ENCODE measurements at places on chromosomes 12 and 14.

- DNase-seq = no peak
These were observed 196.9 kb downstream of the ALG10 start for GRCh38 chr12:34219046-34219770.

DNA sequence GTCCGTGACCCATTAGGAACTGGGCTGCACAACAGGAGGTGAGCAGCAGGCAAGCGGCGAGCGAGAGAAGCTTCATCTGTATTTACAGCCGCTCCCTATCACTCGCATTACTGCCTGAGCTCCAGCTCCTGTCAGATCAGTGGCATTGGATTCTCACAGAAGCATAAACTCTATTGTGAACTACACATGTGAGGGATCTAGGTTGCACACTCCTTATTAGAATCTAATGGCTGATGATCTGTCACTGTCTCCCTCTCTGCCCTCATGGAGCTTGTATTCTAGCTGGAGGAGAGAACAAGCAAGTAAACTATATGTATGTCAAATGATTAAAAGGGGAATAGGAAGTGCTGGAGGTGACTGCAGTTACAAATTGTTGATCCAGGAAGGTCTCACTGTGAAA, 479.1 kb downstream of the EGLN3 start:
- DNase-seq = no peak

DNA sequence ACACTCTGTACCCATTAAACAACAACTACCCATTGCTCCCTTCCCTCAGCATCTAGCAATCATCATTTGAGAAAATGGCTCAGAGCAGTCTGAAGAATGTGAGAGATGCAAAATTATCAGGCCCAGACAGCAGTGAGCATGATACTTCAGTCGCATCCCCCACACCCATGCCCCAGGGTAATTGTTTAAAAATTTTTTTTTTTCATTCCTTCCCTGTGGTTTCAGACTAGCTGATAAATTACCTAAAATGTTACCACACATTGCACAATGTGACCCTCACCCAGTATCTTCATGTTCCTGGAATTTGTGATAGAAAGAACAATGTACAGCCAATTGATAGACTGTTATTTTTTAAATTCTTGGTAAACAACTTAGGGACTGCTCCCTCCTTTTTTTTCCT, 11.3 kb upstream of the USP15 start:
- DNase-seq = no peak

DNA sequence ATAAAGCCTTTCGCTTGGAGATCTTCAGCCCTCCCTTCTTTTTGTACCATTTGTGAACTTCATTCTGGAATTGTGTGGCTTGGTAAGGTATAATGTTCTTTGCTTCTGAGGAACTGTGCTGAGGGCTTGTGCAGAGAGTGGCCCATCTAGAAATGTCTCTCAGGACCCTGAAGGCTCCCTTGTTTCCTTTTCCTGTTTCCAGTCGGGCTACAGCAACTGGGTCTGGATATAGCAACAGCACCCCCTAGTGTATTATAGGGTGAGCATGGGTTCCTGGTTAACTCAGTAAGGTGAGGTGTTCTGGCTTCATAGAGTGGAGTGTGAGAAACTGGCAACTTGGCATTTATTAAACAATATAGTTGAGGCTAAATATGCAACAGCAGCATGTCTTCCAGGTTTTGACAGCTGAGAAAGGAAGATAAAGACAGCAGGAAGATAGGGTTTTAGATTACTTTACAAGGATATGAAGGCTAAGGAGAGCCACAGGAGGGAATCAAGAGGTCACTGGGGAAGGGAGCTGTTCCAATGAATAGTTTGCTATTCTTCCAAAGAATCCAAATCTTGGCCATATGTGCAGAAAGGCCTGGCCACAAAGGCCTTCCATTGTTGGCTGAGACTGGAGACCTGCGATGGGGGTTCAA, 49.1 kb upstream of the RNU6-8 start:
- DNase-seq = peak; percentile 22

- DNase-seq = no peak
These were observed 615.1 kb downstream of the TMEM121 start for GRCh38 chr14:106141242-106142220.

DNA sequence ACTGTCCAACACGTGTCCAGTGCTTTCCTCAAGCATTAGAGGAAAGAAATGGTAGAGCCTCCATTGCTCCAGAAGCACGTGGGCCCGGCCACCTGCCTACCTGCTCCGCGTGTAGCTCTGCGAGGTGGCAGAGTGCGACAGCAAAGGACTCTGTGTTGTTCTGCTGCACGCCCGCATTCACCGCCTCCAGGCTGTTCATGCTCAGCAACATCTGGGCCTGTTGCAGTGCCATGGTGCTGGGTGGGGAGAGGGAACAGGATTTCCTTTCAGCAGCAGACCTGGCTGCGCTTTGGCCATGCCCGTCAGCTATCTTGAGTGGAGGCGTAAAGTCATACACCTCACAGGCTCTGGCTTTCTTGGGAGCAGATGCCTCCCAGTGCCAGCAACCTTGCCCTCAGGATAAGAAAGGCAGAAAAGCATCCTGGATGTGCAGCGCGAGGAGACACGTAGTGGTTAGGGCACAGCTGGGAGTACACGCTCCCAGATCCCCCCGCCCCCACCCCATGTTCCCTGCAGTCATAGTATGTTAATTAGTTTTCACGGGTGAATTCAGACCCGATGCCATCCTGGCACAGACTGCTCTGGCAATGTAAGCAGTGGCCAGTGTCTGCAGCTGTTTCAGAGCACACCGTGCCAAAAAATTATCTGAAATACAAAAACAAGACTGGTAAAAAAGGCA, 25.1 kb downstream of the ANAPC5 start:
- DNase-seq = no peak

DNA sequence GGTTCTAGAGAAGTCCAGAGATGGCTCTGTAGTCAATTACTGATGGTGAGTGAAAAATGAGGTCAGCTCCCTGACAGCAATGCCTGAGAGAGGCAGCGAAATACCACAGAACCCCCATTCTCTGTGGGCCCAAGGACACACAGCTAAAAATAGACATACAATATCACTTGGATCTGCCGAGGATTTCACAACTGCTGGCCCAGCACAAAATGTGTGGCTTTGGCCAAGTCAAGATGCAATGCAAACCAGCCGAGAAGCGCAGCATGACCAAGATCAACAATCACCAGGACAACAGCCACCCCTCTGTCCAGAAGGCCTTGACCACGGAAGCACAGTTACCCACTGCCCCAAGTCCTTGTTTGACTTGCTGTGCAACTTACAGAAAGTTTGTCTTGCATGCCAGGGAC, 52.2 kb downstream of the CKAP4 start:
- no peak for DNase-seq

GRCh38 chr14:72925171-72925759, 999 bp upstream of the DCAF4 start:
- no peak for DNase-seq

DNA sequence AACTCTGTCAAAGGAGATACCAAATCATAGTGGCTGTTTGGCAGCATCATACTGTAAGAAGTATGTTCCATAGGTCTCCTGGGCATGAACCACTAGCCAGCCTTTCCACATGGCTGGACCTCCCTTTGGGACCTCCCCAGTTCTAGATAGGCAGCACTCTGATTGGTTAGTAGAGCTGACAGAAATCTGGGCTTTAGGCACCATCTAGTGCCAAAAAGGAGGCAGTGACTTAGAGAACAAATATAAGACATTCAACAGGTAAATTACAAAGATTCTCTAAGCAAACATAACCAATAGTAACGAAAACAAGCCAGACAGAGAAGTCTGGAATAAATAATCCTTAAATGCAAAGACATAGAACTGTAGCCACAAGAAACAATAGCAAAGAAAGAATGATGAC, 148.0 kb upstream of the PDE3A start:
- no peak for DNase-seq

DNA sequence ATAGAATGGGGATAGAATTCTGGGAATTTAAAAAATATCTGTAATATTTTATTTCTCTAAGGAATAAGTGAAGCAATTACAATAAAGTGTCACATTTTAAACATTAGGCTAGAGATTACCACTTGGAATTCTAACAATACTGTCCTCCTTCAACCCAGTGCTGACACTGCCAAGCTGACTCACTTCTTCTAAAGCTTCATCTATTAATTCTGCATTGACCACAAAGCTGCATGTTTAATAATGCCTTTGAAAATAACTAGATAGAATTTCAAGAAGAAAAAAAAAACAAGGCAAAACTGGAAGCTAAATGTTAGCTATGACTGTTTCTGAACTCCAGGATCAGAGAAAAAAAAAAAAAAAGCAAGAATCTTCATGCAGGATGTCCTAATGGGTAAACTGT, 970.7 kb upstream of the FBXO33 start:
- no peak for DNase-seq

GRCh38 chr12:76010732-76011458, 20.7 kb downstream of the PHLDA1 start:
- DNase-seq = no peak

- DNase-seq = no peak
These were observed 2.1 kb upstream of the CMAS start for GRCh38 chr12:22043943-22044342.

DNA sequence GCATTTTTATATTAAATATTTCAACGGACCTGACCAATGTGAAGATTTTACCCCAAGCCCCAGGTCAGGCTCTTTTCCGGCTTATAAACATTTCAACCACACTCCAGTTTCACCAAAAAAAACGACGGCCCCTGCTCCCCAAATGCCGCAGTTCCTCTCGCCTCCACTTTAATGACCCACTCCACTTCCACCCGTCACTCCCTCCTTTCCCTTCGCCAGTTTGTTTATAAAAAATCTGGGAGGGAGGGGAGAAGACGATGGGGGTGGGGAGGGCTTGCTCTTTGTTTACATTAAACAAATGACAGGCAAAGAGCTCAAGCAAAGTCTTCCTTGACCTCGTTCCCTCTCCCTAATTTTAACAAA, 5.4 kb downstream of the SIX6 start:
- DNase-seq = no peak

- no peak for DNase-seq
These were observed 88.2 kb downstream of the CHGA start for GRCh38 chr14:93011141-93011529.

- DNase-seq = no peak
These were observed 18.2 kb downstream of the RPS6KL1 start for GRCh38 chr14:74904635-74905503.

DNA sequence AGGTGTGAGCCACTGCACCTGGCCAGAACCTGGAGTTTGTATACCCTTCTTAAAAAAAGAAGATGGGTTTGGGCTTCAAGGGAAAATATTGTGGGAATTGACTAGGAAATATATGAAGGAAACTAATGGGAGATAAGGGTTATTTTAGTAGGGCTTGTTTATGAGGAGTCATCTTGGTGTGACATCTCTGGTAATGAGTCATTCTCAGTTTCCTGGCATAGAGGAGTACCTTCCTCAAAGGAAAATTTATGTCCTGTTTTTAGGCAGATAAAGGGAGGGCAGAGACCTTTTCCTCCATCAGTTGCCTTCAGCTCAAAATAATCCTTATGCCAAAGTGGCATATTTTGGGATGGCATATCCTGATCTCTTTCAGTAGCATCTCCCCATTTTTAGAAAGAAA, 30.6 kb upstream of the NFKBIA start:
- no peak for DNase-seq

GRCh38 chr14:29654901-29655550, 272.6 kb downstream of the PRKD1 start:
- DNase-seq = no peak

DNA sequence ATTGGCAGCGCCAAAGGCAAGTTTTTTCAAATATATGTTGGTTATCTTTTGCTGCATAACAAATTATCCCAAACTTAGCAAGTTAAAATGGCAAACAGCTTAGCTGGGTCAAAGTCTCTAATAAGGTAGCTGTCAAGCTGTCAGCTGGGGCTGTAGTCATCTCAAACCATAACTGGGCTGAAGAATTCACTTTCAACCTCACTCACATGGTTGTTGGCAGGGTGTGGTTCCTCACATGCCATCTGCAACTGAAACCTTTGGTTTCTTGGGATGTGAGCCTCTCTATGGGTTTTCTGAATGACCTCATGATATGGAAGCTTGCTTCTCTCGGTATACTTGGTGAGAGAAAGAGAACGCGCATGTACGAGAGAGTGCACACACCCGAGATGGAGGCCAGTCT, 125.4 kb downstream of the LRIG3 start:
- no peak for DNase-seq

DNA sequence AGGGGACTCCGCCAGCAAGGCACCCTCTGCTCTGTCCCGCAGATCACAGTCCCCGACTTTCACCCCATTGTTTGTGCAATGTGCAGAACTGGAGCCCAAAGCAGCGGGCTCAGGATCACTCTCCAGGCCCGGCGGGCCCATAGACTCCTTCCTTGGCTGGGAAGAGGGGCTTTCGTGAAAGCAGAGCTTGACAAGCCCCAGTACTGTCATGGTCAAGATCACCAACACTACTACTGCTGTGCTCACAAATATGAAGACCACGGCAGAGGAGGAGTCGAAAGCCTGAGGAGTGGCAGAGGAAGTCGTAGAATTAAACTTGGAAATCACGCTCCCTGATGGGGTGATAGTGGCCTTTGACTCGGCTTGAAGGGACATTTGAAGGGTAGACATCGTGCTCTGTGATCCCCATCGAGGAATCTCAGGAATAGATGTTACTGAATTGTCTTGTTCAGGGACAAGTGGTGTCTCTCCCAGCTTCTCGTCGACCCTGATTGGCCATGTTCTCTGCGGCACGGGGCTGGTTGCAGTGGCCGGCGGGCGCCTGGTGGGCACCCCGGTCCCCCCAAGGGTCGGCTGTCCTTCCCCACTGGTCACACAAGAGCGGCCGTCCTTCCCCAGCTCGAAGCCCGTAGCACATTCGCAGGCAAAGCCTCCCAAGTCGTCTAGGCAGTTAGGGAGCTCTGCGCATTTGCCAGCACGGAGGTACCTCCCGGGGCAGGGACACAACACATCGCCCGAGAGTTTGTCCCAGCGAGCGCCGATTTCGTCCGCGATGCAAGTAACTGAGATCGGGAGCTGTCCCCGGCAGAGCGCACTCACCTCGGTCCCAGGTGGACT, 1.1 kb downstream of the CLEC14A start:
- no peak for DNase-seq

- no peak for DNase-seq
These were observed 38.6 kb upstream of the GNG2 start for GRCh38 chr14:51821822-51822221.

DNA sequence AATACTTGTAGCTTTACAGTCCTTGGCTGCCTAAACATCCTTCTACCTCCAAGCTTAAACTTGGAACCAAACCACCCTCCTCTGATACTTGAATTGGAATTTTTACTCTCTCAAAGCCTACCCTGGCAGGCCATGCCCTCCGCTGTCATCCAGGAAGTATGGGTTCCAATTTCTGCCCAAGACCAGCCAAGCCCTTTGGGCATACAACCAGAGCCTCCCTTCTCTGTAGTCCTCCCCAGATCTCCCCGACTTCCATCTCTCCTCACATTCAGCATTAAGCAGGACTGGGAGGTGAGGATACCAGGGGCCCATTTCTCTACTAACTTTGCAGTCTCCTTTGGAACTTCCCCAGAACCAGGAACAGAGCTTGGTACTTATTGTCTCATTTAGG, 369 bp upstream of the DHH start:
- DNase-seq = no peak

- DNase-seq = no peak
These were observed 55.6 kb downstream of the TSPAN9 start for GRCh38 chr12:3132636-3133404.

- DNase-seq = no peak
These were observed 3.8 kb downstream of the PLA2G1B start for GRCh38 chr12:120323772-120324171.

All from GM12891 (cell line).